ENCODE measurements at places on chromosomes 12 and 14.
A peak's percentile ranks its signal among the peaks of the same experiment; 100 is the strongest.

- no peak for DNase-seq
These were observed 886.3 kb upstream of the SEL1L start for GRCh38 chr14:82419933-82420332.

DNA sequence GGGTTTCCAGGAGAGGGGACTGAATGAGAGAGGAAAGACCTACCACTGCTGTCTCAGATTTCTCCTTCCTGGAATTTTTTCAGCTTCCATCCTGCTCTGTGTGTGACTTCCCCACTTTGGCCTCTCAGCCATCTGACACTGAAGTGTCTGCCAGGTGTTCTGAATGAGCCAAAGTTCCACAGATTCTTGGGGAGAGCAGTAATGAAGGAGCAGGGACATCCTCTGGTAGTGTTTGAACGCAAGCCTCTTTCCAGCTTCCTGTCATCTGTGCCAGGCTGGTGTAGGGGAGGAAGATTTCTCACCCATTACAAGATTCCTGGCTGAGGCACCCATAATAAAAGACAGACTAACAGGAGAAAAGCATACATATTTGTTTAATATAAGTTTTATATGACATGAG lies 141.7 kb upstream of the NRXN3 start:
- DNase-seq = no peak

- DNase-seq = no peak
These were observed 60.4 kb upstream of the FAR2 start for GRCh38 chr12:29088611-29089219.

DNA sequence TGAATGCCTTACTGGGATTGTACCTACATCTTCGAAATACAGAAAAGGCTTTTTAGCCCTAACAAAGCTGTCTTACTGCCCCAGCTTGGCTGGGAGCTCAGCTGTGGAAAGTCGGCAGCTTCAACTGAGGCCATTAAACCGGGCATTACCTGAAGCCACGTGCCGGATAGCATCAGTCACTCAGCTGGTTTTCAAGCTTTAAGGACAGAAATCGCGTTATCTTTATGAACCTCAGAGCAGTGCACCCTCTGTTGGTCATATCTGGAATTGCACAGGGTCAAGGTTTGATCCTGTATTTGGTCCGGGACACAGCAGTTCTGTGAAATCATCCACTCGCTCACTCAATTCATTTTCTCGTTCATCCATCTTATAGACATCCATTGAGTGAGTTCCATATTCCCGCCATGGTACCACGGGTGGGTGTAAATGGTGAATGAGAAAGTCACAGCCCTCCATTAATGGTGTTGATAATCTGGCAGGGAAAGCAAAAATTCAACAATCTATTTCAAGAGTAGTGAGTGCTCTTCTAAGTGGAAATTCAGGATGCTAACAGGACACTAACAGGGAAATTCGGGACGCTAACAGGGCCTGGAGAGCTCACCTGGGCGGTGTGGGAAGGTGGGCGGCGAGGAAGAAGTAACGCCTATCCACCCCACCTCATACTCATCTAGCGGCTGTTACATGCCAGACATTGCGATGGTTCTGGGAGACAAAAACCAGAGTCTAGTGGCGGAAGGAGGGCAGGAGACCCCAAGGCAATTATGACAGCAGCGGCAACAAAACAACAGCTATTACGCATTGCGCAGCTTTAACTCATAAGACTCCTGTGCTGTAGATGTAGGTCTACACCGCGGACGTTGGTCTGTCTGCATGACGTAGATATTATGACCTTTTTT lies 60.6 kb upstream of the TCL1A start:
- peak; percentile 19 for DNase-seq

DNA sequence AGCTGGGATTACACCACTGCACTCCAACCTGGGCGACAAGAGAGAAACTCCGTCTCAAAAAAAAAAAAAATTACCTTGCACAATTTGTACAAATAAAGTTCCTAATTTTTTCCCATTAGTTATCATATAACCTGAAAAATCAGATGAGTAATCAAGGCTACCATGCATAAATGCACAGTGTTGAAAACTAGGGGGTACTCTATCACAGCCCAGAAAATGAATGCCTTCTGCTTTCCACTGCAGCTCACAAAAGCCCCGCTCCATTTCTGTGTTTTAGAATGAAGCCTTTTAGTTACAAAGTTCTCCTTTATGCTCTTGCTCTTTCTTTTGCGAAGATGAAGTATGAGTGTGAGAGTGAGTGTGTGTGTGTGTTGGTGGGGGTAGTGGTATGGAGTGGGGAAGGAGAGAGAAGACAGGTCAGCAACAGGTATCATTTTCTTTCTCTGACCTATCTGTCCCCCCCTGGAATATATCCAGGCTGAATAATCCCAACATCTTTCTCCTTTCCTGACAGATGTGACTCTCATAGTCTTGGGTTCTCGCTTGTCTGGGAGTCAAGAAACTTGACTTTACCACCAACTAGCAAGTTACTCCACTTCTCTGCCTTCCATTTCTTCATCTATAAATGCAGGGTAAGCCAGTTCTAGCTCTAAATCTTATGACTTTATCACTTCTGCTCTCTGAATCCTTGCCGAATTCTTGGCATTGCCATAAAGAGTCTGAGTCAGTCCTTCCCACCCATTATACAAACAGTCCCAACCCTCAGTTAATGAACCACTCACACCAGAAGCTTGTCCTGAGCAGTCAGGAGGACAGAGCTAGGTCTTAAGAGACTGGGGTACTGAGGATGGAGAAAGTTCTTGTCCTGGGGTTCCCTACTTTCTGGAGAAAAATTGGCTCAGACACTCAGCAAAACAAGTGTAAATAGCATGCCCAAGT lies 16.1 kb downstream of the BIN2 start:
- no peak for DNase-seq

DNA sequence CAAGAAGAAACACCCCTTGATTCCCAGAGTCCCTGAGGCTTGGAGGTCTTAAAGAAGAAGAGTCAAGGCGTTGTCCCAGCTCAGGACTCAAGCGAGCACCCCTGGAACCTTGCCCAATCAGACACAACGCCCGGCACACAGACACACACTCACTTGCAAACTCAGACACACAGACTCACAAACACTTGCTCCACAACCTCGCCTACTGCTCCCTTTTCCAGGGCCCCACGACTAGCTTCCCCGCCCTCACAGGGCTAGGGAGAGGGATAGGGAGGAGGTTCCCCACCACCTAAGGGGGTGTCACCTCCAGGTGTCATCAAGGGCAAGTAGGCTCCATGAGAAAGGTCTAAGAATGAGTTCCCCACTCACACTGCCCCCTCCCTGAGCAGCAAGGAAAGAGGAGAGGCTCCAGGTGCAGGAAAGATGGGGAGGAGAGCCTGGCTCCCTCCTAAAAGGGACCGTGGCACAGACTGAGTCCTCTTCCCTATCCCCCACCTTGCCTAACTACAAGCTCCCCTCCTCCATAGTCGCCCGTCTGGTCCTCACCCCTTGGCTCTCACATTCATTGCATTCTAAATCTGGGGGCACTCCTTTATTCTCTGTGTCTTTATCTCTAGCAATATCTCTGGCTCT lies 717 bp downstream of the WNT10B start:
- no peak for DNase-seq
